ENCODE measurements at places on chromosomes 16 and 17.

- DNase-seq, result no peak
Measured at GRCh38 chr17:34658811-34659560, 79.6 kb downstream of the TMEM132E start.

GRCh38 chr16:20242568-20243255 lies 84.6 kb downstream of the GP2 start:
- DNase-seq, result no peak

DNA sequence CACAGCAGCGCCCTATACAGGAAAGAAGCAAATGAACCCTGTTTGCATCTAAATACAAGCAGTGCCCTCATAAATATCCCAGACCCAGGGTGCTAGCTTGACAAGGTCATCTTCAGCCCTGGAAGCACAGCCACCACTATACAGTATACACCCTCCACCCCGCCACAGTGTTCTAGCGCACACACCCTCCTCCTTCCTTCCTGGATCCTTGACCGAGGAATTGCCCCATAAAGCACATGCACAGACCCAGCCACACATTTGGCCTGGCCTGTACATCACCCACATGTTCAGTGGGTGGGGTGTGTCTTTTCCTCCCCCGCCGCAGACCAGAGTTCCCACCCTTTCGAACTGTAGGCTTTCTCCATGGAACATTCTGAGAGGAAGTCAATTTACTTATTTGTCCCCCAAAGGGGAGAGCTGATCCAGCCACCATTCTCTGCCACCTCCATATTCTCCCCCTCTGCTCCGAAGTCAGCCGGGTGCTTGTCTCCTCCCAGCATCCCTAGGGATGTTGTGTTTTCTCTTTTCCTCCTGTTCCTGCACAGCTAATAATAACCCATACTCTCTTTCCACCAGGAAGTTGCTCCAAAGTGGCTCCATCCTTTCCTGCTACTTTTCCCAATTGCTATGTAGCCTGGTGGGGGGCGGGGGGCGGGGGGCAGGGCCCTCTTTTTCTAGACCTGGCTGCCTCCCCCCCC lies 6.6 kb downstream of the ABI3 start:
- no peak for DNase-seq

- no peak for DNase-seq
Measured at GRCh38 chr16:70388006-70388680, 41.4 kb downstream of the DDX19A start.

- no peak for DNase-seq
Measured at GRCh38 chr17:70107441-70107840, 32.4 kb downstream of the KCNJ16 start.

DNA sequence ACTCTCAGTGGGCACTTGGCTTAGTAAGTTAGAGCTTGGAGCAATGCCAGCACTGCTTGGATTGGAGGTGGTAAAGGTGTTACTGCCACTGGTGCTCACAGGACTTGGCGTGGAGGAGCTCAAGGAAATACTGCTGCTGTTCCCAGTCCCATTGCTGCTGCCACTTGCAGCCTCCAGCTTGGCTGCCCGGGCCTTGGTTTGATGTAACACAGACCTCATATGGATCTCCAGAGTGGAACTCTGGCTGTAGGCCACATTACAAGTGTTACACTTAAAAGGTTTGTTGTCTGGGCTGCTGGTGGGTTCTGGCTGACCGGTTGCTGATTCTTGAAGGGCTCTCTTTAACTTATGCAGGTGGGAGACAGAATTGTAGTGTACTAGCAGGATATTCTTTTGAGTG lies 250.3 kb downstream of the ZFHX3 start:
- DNase-seq, result no peak

- no peak for DNase-seq
Measured at GRCh38 chr17:66983414-66984021, 19.0 kb downstream of the CACNG4 start.

DNA sequence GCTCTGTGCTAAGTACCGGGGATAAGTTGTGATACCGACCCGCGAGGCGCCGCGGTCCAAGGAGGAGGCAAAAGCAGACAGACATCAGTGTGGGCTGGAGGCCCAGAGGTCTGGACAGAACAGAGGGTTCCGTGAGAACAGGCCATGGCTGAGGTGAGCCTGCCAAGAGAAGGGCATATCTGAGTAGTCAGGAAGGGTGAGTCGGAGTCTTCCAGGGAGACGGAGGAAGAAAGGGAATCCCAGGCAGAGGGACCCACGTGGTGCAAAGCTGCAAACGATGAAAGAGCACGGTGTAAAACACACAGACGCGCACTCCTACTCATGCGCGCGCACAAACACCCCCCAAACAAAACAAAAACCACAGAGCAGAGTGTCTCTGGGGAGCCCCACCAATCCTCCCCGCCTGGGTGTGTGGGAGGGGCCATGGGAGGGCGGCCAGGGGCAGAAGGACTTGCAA lies 18.1 kb downstream of the RHBDL3 start:
- DNase-seq, result no peak

GRCh38 chr16:86040496-86040895 lies 141.5 kb downstream of the IRF8 start:
- no peak for DNase-seq

DNA sequence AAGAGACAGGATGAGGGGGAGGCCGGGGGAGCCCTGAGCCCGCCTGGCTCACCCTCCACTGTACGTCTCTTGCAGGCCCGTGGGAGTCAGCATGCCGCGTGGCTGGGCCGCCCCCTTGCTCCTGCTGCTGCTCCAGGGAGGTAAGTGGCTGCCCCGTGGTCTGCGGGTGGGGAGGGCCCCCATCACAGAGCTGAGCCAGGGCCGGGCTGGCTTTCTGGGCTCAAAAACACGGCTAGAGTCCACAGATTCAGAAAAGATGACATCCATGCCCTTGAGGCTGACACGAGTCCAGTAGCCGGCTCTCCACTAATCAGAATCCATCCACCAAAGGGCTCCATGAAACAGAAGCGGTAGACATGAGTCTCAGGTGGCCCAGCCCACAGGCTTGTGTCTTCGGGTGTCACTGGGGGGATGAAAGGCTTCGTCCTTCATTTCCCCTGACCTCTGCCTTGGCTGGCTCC lies 28.0 kb downstream of the IL21R start:
- DNase-seq, result no peak

DNA sequence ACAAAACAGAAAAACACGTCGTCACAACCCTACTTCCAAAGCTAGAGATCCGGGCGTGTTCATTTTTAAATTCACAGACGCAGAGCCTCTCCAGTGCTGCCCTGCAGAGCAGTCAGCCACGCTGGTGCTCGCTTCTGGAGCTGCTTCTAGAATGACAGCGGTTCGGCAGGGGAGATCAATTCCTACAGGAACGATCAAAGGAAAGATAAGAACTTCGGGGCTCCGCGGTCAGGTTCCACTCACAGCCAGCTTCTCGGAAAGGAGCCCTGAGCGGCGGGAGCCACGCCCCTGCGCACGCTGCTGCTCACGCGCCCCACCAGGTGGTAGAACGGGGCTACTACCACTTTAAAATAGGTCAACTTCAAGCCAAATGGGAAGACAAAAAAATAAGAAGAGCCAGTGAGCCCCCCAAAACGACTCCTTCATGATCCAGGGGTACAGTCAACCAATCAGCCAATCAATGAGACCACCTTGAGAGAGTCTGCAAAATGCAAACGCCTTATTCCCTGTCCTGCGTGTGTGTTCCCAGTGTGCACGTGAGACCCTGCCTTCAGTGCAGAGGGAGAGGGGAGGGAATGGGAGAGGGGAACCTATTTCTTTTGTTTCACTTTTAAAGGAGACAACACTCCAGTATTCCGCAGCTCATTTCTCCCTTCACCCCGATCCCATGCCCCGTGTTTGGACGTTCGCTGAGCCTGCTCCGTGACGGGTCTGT lies 209.7 kb downstream of the RBFOX3 start:
- peak; percentile 52 for DNase-seq

DNA sequence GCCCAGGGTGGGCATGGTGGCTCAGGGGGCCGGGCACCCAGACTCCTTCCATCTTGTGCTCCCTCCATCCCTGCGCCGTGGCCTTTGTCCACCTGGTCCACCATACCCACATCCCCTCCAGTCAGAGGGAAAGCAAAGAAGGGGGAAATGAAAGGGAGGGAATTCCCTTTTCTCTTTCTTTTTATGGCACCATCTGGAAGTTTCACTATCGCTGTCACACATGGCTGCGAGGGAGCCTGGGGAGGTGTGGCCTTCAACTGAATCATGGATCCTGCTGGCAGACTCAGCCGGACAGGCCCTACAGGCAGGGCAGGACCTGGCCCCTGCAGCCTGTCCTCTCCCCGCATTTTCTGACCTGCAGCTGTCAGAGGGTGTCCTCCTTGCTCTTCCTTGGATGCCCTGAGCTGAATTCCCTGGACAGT lies 6.2 kb downstream of the SLC12A3 start:
- DNase-seq, result peak; percentile 41

- DNase-seq, result no peak
Measured at GRCh38 chr17:45104907-45105624, 27.2 kb downstream of the PLCD3 start.

DNA sequence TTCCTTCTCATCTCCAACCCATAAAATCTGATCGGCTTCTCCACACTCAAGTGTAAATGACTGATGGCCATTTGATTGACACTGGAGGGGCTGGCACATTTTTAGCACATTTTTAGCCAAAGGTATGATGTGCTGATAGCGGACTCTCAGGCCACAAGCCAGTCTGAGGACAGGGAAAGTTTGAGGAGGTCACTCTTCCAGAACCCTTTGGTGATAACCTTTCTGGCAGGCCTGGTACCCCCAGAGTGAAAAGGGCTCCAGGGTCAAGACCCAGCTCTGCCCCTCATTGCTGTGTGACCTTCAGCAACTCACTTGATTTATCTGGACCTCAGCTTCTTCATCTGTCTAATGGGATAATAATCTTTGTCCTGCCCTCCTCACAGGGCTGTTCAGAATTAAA lies 1.7 kb upstream of the NLRC5 start:
- no peak for DNase-seq

GRCh38 chr17:73521376-73521775 lies 122.9 kb downstream of the SDK2 start:
- no peak for DNase-seq

DNA sequence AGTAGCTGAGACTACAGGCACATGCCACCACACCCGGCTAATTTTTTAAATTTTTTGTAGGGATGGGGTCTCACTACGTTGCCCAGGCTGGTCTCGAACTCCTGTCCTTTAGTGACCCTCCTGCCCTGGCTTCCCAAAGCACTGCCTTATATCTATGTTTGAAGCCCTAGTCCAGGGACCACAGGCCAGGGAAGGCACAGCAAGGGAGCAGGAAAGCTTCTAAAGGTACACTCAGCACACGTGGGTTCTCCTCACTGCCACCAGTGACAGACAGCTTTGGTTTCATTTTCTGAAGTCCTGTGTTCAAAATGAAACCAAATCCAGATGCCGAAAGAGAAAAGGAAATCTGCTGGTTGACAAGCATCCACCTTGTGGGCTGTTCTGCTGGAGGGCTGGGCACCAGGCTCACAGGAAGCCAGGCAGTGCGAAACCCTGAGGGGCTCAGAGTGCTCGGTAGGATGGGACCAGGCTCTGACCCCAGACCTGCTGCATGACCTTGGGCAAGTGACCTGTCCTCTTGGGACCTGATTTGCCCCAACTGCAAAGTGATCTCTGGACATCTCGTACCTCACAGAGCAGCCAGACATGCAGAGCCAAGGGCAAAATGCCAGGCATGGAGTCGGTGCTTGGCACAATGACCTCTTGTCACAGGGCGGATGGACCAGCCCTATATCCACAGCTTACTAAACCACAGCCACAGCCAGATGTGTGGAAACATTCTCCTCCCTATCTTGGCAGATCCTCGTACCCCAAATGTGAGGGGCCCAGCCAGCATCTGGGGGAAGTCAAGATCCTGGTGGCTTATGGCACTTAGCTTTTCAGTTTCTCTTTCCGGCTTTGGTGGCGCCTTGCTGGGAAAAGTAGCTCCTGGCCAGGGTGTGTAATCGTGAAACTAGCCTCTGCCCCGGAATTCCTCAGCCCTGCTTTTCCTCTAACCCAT lies 2.8 kb upstream of the SOCS1 start:
- no peak for DNase-seq

DNA sequence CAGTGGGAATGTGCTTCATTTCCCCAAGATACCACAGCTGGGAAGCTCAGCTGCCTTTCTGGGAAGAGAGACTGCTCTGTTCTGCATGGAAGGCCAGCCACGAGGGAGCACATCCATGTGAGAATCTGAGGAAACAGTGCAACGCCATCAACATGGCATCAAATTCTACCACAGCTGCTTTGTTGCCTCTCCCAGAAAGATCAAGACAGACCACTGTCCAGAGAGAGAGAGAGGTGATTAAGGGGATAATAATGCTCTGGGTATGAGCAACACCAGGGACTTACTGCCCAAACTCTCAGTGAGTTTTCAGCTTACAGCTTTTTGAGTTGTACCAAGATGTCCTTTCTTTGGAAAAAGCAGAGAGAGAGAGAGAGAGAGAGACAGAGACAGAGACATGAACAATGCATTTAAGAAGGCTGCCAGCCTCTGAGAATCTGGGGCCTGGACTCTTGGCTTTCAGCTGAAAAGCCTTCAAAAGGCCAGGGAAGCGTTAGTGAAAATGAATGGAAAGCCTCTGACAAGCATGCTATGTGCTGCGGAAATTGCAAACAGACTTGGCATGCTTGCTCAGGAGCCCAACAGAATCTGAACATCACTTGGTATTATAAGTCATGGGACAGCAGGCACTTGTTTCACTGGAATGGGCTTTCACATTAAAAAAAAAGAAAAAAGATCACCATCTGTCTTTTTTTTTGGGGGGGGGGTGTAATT lies 223.1 kb downstream of the MAP2K6 start:
- DNase-seq, result no peak

DNA sequence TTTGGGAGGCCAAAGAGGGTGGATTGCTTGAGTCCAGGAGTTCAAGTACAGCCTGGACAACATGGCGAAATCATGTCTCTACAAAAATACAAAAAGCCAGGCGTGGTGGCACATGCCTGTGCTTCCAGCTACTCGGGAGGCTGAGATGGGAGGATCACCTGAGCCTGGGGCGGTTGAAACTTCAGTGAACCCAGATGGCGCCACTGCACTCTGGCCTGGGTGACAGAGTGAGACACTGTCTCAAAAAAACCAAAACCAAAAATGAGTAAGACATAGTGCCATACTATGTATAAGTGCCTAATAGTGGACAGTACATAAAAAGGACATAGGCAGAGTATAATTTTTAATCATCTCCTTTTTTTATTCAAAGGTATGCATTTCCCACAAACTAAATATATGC lies 4.0 kb downstream of the CTC1 start:
- DNase-seq, result no peak

DNA sequence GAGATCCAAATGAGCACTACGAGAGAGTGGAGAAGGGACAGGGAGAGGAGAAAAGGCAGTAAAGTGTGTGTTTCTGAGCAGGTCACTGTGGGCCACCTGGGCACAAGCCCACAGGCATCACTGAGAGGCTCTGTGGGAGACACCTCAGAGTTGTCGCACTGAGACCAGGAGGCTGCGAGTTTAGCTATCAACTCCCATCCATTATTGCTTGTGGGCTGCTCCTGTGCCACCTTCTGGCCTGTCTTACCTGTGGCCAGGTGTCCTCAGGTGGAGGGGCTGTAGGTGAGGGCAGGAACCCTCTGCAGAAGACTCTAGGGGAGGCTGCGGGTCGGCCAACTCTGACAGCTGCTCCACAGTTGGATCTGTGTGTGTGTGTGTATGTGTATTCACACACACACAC lies 2.5 kb upstream of the PRR29 start:
- DNase-seq, result no peak

GRCh38 chr16:21950782-21951521 lies 2.2 kb upstream of the UQCRC2 start:
- DNase-seq, result no peak

- no peak for DNase-seq
Measured at GRCh38 chr16:22098405-22099255, 6.3 kb downstream of the VWA3A start.

GRCh38 chr17:28527859-28528258 lies 21.7 kb downstream of the FOXN1 start:
- DNase-seq, result peak; percentile 92
